ENCODE measurements at places on chromosomes 6 and 20.

- DNase-seq: no peak
Measured at GRCh38 chr6:54992789-54993188, 146.2 kb downstream of the FAM83B start.

- DNase-seq: no peak
Measured at GRCh38 chr6:44512868-44513741, 125.6 kb downstream of the CDC5L start.

DNA sequence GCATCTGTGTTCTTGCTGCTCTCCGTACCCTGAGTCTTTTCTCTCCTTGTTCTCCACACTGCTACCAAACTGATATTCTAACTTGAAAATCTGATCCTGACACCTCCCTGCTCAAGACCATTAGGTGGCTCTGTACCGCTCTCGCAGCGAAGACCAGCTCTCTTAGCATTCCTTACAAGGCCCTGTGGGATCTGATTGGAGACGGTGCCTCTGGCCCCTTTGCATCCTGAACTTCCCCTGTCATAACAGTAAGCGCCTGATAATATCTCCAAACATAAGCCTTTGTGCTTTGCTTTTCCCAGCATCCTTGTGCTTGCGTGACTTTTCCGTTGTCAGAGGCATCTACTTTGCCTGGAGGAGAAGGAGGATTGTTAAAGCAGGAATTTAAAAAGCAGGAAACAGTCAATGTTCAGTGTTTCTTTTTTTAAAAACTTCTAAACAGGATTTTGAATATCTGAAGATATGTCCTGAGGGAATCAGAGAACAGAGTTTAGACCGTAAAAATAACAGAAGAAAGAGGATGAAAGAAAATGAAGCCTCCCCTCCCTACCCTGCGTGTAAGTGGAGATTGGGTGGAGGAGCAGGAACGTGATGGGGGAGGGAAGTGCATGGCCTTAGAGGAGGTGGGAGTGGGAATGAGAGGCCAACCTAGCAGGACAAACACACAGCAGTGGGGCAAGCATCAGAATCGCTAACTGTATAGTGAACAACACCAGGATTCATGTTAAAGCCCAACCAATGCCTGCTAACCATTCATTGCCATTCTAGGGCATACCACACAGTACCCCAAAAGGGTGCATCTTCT is 89.2 kb upstream of the STMND1 start:
- DNase-seq: no peak

DNA sequence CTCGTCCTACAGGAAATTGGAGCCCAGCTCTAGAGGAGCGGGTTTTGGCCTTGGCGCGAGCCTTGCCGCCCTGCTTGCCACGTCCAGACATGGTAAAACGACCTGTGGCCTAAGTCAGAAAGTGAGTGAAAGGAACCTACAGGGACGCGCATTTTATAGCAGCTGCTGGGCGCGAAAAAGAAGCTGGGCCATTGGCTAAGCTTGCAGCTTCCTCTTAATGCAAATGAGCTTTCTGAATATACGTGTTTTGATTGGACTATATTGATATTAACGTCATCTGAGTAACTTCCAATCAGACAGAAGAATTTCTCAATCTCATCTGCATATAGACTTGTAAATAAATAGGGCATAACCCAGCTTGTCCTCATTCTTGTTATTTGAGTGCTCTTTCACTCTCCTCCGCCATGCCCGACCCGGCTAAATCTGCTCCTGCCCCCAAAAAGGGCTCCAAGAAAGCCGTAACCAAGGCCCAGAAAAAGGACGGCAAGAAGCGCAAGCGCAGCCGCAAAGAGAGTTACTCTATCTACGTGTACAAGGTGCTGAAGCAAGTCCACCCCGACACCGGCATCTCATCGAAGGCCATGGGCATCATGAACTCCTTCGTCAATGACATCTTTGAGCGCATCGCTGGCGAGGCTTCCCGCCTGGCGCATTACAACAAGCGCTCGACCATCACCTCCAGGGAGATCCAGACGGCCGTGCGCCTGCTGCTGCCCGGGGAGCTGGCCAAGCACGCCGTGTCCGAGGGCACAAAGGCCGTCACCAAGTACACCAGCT is 18.9 kb downstream of the OR2B2 start:
- DNase-seq: peak; percentile 90

- DNase-seq: no peak
Measured at GRCh38 chr6:106731144-106731842, 101.9 kb downstream of the QRSL1 start.
